Suprapubic skin (tissue), 4 donors: ENCODE measurements at places on chromosomes 2 and 18. TPM values are rescaled to one million over a fixed set of nuclear protein-coding genes. Genes with fewer than 3 reads are reported as not detected.

DNA sequence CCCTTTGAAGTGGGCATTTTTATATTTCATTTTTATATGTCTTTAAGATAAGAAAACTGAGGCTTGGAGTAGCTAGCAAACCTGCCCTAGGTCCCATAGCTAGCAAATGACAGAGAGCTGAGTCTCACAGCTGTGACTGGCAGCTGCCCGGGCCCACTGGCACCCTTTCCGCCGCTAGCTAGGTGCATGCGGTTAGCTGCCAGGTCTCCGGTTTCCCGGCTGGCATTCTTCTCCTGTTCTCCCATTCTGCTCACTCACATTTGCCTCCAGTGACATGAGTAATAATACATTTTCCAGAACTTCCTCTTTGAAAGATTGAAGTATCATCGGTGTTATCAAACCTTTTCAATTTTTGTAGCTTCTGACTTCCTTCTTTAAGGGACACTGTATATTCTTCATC, 38.7 kb downstream of the MTCL1 start:
- no peak for DNase-seq
- no peak overlapping the region for H3K27ac ChIP-seq
- H3K4me3 ChIP-seq, result no peak overlapping the region
- H3K27me3 ChIP-seq, result no peaks in the 10 kb centered on the region
- H3K4me1 ChIP-seq, result peaks cover 5% of the 10 kb centered on the region

GRCh38 chr2:634636-635388, 42.4 kb downstream of the TMEM18 start:
- H3K36me3 ChIP-seq, result no peaks in the 10 kb centered on the region
- H3K27me3 ChIP-seq, result no peaks in the 10 kb centered on the region
- DNase-seq, result no peak
- H3K4me3 ChIP-seq, result no peak overlapping the region

- no peak overlapping the region for H3K4me3 ChIP-seq
- H3K4me1 ChIP-seq, result no peaks in the 10 kb centered on the region
- no peaks in the 10 kb centered on the region for H3K27me3 ChIP-seq
- H3K27ac ChIP-seq, result no peak overlapping the region
- no peak for DNase-seq
Measured at GRCh38 chr18:64416990-64417389, 268.1 kb upstream of the LINC00305 start.

DNA sequence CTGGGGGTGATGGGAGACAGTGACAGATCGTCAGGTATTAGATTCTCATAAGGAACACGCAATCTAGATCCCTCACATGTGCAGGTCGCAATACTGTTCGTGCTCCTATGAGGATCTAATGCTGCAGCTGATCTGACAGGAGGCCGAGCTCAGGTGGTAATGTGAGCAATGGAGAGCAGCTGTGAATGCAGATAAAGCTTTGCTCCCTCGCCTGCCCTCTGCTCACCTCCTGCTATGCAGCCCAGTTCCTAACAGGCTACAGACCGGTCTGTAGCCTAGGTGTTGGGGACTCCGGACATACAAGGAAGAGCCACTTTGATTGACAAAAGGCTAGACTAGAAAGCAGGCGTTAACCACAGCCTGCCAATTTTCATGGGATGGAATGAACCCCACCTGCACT, 183.6 kb upstream of the TMEM200C start:
- no peak overlapping the region for H3K4me3 ChIP-seq
- H3K36me3 ChIP-seq, result no peaks in the 10 kb centered on the region
- H3K27ac ChIP-seq, result no peak overlapping the region
- no peaks in the 10 kb centered on the region for H3K27me3 ChIP-seq

GRCh38 chr2:74985978-74986609, 27.7 kb downstream of the POLE4 start:
- no peak overlapping the region for H3K27ac ChIP-seq
- H3K36me3 ChIP-seq, result no peaks in the 10 kb centered on the region
- no peaks in the 10 kb centered on the region for H3K4me1 ChIP-seq
- no peak for DNase-seq
- H3K4me3 ChIP-seq, result no peak overlapping the region

DNA sequence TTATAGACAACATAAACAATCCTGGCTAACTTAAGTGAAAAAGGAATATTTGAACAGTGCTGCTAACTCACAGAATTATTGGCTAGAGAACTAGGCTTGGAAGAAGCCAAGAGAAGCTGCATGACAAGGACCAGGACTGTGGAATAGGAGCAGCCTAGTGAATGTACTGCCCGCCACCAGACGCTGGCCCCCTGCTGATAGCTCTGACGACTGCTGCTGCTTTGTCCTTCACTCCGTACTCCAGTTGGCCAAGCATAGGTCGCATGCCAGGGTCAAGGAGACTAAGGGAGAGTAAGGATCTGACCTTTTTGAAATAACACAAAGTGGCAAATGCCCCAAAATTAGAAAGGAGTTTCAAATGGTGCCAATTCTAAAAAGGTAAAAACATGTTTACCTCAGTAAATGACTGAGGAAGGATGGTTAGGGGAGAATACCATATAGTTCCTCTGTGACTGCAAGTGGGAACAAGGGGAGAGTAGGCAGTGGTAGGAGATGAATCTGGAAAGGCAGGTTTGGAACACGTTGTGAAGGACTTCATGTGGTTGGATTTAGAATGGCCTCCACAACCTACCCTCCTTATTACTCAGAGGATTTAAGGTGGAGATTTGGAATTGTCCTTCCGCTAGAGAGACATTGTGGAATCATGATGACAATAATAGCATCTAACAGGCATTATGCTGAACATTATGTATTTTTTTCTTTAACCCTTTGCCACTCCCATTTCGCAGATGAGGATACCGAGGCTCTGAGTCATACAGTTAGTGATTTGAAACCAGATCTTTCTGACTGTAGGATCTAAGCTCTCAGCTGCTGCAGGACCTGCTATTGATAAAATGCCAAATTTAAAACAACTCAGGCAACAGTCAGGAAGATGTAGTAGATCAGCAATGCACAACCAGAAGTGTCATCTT, 19.5 kb downstream of the STRADB start:
- no peaks in the 10 kb centered on the region for H3K27me3 ChIP-seq
- H3K4me3 ChIP-seq, result no peak overlapping the region
- peaks cover 46% of the 10 kb centered on the region for H3K36me3 ChIP-seq
- DNase-seq, result no peak
- H3K27ac ChIP-seq, result no peak overlapping the region

- no peak overlapping the region for H3K4me3 ChIP-seq
- H3K4me1 ChIP-seq, result no peaks in the 10 kb centered on the region
- DNase-seq, result no peak
- H3K36me3 ChIP-seq, result no peaks in the 10 kb centered on the region
Measured at GRCh38 chr2:227386630-227387029, 1.1 kb downstream of the SCYGR1 start.

DNA sequence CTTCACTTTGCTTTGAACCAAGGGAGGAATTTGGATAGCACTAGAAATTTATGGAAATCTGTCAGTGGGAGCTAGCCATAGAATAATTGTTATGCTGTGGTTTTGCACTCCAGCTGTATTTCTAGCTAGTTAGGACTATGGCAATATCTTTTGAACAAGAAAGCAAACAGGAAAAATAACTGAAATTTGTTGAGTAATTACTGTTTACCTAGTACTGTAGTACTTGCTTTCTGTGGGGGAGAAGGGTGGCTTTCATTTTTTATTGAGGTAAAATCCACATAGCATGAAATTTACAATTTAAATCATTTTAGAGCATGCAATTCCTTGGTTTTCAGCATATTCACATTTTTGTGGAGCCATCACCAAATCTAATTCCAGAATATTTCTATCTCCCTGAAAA, 28.4 kb downstream of the MBD5 start:
- H3K27ac ChIP-seq, result no peak overlapping the region
- no peaks in the 10 kb centered on the region for H3K27me3 ChIP-seq
- no peak overlapping the region for H3K4me3 ChIP-seq
- DNase-seq, result no peak
- H3K4me1 ChIP-seq, result no peaks in the 10 kb centered on the region

- H3K36me3 ChIP-seq, result no peaks in the 10 kb centered on the region
- no peak overlapping the region for H3K27ac ChIP-seq
- no peaks in the 10 kb centered on the region for H3K4me1 ChIP-seq
- no peak for DNase-seq
- no peak overlapping the region for H3K4me3 ChIP-seq
- H3K27me3 ChIP-seq, result peaks cover 13% of the 10 kb centered on the region
Measured at GRCh38 chr18:47191961-47192360, 15.8 kb upstream of the IER3IP1 start.

DNA sequence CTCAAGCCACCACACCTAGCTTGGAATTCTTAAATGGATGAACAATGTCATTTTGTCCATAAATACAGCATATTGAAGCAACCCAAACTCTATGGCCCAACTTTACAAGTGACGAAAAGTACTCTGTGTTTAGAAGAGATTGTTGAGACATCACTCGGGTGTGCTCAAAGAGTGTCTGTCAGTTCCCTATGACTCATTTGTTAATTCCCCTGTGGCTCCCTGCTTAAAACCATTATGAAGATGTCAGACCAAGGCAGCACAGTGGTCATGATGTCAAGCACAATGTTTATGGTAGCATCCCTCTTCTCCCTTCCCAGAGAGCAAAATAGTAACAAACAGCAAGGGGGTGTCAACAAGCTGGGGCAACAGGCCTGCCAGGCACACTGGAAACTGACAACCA, 3.0 kb downstream of the LYG1 start:
- H3K4me3 ChIP-seq, result no peak overlapping the region
- DNase-seq, result no peak
- no peaks in the 10 kb centered on the region for H3K4me1 ChIP-seq
- no peaks in the 10 kb centered on the region for H3K27me3 ChIP-seq
- no peaks in the 10 kb centered on the region for H3K36me3 ChIP-seq

DNA sequence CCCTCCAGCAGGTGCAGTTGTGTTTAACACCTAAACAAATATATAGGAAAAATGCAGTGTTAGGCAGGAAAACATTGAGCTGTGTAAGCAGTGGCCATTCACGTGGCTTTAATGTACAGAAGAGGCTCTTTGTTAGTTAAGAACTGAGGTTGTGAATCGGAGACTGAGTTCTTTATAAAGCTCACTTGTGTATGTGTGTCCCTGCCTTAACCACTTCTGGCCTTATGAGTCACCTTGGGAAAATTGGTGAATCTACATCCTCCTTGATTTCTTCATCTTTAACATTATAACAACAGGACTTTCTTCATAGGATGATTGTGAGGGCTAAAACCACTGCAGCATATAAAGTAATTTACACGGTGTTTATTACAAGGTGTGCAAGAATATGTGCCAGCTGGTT, 188.4 kb upstream of the TPO start:
- H3K4me3 ChIP-seq, result no peak overlapping the region
- H3K27me3 ChIP-seq, result no peaks in the 10 kb centered on the region
- DNase-seq, result no peak
- no peak overlapping the region for H3K27ac ChIP-seq
- no peaks in the 10 kb centered on the region for H3K4me1 ChIP-seq

DNA sequence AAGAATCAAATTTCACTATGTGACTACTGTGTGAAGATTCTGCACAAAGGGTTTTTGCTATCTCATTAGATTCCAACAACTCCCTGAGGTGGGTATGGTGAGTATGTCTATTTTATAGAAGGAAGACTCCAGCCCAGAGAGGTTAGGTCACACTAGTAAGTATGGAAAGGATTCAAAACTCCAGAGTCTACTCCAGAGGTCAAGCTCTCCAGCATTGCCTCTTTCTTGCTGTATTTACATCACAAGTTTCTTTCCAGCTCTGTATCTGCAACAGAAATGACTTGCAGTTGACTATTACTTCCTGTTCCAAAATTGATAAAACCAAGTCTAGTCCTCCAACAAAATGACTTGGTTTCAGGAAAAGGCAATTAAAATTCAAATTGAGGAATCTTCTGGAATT, 2.1 kb downstream of the COL4A4 start:
- no peak overlapping the region for H3K4me3 ChIP-seq
- no peak overlapping the region for H3K27ac ChIP-seq
- H3K27me3 ChIP-seq, result peaks cover 39% of the 10 kb centered on the region
- H3K36me3 ChIP-seq, result no peaks in the 10 kb centered on the region
- no peak for DNase-seq

- DNase-seq, result no peak
- H3K4me3 ChIP-seq, result no peak overlapping the region
- no peaks in the 10 kb centered on the region for H3K4me1 ChIP-seq
- H3K27me3 ChIP-seq, result no peaks in the 10 kb centered on the region
Measured at GRCh38 chr2:40315683-40316082, 136.2 kb downstream of the SLC8A1 start.

DNA sequence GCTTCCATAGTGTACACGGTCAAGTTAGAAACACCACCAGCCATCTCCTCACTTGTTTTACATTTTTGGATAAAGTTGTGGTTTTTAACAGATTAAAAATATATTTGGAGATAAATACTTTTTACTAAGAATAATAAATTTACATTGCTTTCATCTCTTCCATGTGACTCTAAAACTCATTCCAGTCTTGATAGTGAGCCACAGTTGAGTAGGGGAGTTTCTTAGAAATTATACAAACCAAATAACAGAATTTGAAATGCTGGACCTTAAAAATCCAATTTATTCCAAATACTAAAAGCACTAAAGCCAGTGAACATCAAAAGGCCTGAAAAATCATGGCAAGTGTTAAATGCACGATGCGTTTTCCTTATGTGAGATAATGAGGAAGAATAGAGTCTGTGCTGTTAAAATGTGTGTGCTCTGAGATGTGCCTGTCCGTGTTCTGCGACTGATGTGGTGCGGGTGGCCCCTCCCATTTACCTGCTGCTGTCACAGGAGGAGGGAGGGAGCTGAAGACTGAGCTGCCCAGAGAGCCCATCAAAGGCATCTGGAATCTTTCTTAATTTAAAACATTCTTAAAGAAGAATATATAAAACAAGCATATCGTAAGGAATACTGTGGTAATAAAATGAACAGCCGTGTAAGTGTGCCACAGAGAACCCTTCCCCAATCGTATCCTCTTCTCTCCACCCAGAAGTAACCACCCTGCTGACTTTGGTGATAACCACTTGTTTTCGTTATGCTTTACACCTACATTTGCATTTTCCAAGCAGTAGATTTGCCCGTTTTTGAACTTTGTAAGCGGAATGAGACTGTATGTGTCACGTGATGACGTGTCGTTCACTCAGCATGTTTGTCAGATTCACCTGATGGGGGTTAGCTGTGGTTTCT, 57.0 kb upstream of the TXNDC2 start:
- no peaks in the 10 kb centered on the region for H3K36me3 ChIP-seq
- H3K27ac ChIP-seq, result no peak overlapping the region
- no peak overlapping the region for H3K4me3 ChIP-seq
- H3K27me3 ChIP-seq, result no peaks in the 10 kb centered on the region

- no peak overlapping the region for H3K27ac ChIP-seq
- H3K27me3 ChIP-seq, result no peaks in the 10 kb centered on the region
- H3K4me3 ChIP-seq, result no peak overlapping the region
- peaks cover 55% of the 10 kb centered on the region for H3K4me1 ChIP-seq
Measured at GRCh38 chr2:47078541-47079482, 76.3 kb downstream of the STPG4 start.

DNA sequence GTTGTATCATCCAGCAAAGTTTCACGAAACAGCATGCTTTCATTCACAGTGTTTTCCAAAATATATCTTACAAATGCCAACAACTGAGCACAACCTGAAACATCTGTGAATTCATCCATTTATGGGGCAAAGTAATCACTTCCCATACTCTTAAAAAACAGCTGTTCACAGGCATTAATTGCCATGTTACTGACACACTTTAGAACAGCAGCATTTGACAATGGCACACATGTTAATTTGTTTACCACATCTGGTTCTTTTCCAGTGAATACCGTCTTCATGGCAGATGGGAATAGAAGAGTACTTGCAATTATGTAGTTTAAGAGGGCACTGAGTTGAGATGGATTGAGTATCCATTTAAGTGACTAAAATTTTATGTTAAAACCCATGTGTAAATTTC, 347.4 kb upstream of the LRP1B start:
- no peak for DNase-seq

The RMC1 gene
- total RNA-seq, result 24.0 TPM

The RPIA gene
- 9.8 TPM for total RNA-seq

The ABCG8 gene
- total RNA-seq, result not detected

The LRRTM1 gene
- total RNA-seq, result not detected

The NCKAP5 gene
- total RNA-seq, result 3.5 TPM
